Left forelimb (tissue), 1 donor: ENCODE measurements at places on chromosomes 2 and 18.

DNA sequence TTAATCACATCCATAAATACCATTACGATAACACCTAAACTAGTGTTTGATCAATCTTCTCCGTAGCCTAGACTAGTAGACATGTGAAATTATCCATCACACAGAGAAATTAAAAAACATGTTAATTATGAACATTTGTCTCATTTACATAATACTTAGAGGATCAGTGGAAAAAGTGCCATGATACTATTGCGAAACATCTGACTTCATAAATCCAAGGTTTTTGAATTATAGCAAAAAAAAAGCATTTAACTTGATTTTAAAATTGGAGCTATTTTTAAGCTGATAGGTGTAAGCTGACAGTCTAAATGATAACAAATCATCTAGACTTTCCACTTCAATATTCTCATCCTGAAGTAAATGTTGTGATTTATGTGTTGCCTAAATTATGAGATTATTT, 51.6 kb downstream of the CBLN2 start:
- no peak for DNase-seq

DNA sequence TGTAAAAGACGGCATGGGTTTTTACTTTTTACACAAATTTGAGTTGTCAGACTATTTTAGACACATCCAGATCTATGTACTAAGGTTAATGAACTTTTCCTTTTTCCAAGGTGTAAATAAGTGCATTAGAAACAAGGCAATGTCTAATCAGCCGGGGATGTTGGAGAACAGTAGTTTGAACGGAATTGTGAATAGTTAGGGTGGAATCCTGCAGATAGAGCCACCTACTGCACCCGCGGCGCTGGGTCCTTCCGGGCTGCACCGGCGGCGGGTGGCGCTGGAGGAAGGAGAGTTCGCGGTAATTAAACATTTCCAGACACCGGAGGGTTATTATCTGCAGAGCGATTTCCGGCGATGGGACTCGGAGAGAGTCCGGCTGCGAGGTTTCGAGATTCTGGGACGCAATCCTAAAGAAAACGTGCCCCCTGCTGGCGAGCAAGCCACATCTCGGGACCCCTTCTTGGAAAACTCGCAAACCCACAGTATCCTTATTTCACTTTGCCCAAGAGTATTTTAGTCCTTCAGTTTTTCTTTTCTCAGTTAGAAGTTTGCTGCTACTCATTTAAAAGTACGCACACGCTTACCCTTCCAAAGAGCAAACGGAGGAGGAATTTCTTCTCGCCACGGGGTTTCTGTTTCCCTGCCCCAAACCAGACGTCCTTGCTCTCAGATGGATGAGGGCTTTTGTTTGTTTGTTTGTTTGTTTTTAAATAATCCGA, 4.5 kb upstream of the OSR1 start:
- DNase-seq: peak; percentile 84

- no peak for DNase-seq
Observed at GRCh38 chr2:122412360-122412759, 656.9 kb downstream of the TSN start.

DNA sequence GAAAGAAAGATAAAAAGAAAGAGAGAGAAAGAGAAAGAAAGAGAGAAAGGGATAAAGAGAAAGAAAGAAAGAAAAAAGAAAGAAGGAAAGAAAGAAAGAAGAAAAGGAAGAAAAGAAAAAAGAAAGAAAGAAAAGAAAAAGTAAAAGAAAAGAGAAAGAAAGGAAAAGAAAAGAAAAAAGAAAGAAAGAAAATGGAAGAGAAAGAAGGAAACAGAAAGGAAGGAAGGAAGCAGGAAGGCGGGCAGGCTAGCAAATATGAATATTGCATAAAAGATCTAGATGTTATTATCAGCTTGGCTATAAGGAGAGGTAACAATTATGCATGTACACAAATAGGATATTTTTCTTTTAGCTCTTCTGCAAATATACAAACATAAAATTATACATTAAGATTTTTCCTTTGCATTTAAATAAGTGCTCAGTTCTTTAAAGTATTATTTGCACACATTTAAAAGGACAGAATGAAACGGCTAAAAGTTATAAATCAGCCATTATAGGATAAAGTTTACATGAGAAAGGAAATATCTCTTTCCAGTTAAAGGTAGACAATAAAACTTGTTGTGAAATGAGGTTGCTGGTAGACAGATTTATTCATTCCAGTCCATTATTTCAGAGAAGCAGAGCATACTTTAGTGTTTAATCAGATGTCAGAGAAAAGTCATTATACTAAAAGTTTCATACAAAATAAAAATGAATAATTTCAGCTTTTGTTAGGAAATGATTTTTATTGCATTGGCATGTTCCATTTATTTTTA, 511.4 kb downstream of the KCNJ3 start:
- no peak for DNase-seq

DNA sequence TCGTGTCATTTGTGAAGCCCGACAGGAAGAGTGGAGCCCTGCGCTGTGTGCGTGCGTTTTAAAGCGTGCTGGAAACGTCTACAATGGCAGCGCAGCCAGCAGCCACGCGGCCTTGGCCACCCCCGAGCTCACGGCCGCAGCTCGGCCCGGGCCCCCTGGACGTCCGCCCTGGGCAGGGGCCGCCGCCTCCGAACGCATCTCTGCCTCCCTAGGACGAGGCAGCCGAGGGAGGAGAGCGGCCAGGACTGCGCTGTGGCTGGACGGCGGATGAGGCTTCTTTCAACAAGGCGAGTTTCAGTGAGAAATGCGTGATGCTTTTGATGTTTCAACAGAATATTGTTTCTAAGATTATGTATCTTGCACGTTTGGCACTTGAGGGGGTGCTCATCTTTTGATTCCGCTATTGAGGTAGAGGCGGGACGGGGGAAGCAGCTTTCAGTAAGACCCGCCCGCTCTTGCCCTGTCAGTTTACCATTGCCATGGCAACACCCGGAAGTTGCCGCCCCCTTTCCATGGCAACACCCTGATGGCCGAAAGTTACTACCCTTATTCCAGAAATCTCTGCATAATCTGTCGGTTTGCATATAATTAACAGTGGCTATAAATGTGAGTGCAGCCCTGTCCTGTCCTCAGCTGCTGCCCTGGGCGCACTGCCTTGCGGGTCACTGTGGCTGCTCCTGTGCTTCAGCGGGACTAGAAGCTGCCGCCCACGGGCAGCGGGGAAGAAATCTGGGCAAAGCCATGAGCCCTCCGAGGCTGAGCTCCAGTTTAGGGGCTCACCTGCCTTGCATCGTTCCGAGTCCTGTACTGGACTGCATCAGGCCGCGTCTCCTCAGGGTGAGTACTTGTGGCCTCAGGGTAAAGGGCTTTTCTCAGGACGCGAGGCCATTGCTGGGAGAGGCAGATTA, 38.6 kb downstream of the ADNP2 start:
- DNase-seq: peak; percentile 89

GRCh38 chr2:28134262-28134812, 243.8 kb downstream of the BABAM2 start:
- DNase-seq: no peak

DNA sequence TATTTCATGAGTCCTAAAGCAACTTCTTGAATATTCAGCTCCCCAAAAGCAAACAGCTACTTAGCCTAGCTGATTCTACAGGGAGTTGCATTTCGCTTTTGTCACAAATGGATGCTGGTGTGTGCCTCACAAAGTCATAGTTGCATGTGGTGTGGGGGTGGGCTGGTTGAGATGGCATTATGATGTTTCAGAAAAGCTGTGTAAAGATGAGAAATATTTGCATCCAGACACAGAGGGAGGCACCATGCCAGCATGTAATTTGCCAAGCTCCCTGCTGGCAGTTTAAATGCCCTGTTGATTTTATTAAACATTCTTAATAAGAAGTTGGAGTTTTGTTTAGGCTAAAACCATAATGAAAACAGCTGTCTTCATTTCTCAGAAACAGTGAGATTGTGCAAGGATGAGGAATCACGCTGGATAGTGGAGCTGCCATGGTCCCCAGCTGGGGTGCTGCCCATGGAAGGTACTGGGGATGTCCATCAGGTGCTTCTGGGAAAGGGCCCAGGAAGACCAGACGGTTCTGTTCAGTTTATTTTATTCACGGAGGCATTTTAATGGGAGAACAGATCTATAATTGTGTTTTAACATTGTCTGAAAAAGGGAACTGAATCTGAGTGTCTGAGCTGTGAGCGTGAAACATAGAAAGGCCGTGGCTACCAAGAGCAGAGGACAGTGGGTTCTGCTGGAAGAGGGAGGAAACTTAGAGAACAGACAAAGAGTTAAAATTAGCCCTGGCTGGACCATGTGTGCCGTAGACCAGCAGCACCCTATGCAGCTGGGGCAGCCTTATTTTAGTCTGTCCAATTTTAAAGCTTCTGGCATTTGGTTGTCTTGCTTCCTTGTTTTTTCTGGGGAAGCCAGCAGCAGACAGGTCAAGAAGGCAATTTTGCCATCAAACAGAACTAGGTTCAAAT, 177.1 kb downstream of the FAM210A start:
- DNase-seq: no peak

GRCh38 chr2:119126650-119127049, 31.9 kb downstream of the C1QL2 start:
- no peak for DNase-seq

DNA sequence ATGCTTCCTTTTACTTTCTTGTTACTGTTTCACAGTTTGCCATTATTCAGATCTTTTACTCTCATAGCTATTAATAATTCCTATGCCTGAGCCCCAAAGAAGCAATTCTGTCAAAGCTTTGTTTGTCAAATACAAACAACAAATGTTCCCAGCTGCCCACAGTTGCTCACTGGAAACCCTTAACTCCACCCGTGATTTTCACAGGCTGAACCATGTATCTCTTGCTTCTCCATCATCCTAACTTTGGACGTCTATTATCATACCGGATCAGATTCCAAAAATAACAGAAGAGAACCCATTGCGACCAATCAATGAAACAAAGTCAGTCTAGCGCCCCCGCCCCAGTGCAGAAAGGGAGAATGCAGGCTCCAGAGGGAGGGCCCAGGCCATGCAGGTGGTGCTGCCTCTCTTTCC, 24.2 kb downstream of the COLEC12 start:
- no peak for DNase-seq

DNA sequence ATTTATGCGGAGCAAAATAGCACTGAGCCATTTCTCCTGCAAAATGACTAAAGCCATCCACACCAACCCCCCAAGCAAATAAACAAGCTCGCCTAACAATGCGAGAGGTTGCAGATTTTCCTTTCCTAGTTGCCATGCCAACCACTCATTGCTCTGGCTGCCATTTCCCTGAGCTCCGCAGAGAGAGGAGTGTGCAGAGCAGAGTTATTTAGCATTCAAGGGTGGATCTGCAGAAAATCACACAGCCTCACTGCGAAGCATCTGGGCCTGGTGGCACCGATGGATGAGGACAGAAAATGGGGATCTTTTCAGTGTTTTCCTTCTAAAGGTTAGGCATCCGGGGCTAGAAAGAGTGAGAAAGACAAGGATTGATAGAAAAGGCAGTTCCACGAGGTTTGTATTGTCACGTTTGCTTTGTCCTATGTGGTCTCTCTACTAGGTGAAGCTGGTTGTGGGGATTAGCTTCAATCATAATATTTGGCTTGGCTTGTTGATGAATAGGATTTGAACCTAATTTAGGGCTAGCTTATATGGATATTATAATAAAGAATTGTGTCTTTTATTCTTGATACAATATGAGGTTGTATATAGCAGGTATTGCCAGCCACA, 110.2 kb upstream of the UNC80 start:
- no peak for DNase-seq

GRCh38 chr18:4282954-4283353, 172.2 kb downstream of the DLGAP1 start:
- DNase-seq: no peak

GRCh38 chr2:213703406-213704098, 419.3 kb downstream of the SPAG16 start:
- DNase-seq: no peak

- DNase-seq: no peak
Observed at GRCh38 chr2:180647621-180648020, 332.8 kb upstream of the UBE2E3 start.

DNA sequence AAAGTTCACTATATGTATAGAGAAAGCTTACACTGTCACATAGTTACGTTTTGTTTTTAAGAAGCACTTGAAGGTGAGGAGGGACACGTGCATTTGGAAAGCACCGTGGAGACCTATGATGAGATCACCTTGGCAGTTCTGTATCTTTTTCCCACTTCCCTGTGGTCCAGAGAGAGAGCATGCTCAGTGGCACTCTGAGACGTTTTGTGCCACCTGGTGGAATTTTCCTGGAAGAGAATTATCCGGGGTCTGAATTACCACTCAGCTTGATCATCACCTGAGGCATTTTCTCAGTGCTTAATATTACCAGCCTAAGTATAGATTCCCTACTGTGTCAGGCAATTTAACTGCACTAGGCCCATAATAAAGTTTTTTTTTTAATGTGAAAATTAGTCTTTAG, 469.4 kb upstream of the SMIM21 start:
- DNase-seq: no peak

GRCh38 chr2:207970147-207970825, 55.0 kb downstream of the PLEKHM3 start:
- no peak for DNase-seq

DNA sequence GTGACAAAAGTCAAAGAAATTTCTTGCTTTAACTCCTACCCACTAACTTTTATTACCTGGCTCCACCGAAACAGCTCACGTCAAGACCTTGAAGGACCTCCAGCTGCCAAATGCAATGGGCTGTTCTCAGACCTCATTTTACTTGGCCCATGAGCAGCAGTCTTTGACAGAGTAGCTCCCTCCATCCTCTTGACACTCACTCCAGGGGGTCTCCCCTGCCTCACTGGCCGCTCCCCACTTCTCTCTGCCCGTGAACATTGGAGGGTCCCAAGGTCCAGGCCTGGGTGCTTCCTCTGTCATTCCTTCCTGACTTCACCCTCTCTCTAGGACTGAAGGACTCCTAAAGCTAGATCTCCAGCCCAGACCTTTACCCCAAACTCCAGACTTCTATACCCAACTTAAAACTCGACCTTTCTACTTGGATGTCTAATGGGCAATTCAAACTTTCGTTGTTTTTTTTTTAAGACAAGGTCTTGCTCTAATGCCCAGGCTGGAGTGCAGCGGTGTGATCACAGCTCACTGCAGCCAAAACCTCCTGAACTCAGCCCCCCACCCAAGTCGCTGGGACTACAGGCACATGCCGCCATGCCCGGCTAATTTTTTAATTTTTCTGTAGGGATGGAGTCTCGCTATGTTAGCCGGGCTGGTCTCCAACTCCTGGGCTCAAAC, 92.9 kb upstream of the ST3GAL5 start:
- no peak for DNase-seq
